A549 treated with GW870086 at 1 μM for 4 hours (cell line): ENCODE measurements at places on chromosomes 4 and X. TPM values are rescaled to one million over a fixed set of nuclear protein-coding genes. Genes with fewer than 3 reads are reported as not detected.

PPP2R2C gene
- 29.0 to 39.1 TPM (median 34.8 TPM) in 5 replicates for total RNA-seq

PCYT1B gene
- total RNA-seq, result not detected in 5 replicates

SLC25A14 gene
- total RNA-seq, result 16.0 to 19.8 TPM (median 19.1 TPM) in 5 replicates

CLNK gene
- total RNA-seq, result not detected in 5 replicates

AMTN gene
- not detected in 5 replicates for total RNA-seq
